ENCODE measurements at places on chromosomes 7 and 10. TPM values are rescaled to one million over a fixed set of nuclear protein-coding genes. Genes with fewer than 3 reads are reported as not detected.

The AMZ1 gene
- 1.0 TPM for polyA plus RNA-seq

The IQUB gene
- not detected for polyA plus RNA-seq

The SPDYE8 gene
- polyA plus RNA-seq: 0.43 TPM

The DEPP1 gene
- 11.0 TPM for polyA plus RNA-seq

The KCNMA1 gene
- 72.5 TPM for polyA plus RNA-seq

The BICC1 gene
- polyA plus RNA-seq: 0.04 TPM

The SLC39A12 gene
- polyA plus RNA-seq: 0.54 TPM

The TSPAN15 gene
- 2.8 TPM for polyA plus RNA-seq

The LEP gene
- not detected for polyA plus RNA-seq

DNA sequence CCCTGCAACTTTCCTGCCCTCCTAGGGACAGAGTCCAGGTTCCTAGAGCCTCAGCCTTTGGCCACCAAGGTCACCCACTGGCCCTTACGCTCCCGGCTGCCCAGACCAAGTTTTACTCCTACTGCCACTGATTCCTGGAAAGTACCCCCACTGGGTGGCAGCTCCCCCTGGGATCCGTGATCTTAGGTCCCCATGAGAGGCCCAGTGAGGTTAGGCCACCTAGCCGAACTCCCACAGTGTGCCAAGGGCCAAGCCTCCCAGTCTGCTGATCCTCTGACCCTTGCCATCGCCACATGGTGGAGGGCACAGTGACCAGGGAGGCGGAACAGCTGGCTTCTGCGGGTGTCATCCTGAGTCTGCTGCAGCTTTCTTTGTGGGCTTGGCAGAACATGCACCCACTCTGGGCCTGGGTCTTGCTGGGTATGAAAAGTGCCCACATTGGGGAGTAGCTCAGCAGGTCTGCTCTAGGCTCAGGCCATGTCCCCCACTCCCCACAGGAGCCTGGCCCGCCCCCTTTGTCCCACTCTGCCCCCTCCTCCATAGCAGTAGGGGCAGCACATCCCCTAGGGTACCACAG is 40.5 kb upstream of the PPIF start:
- no peaks in the 10 kb centered on the region for H3K4me1 ChIP-seq
- H3K27me3 ChIP-seq: no peaks in the 10 kb centered on the region
- no peak overlapping the region for H3K4me3 ChIP-seq
- peaks cover 31% of the 10 kb centered on the region for H3K36me3 ChIP-seq
- H3K27ac ChIP-seq: no peak overlapping the region

DNA sequence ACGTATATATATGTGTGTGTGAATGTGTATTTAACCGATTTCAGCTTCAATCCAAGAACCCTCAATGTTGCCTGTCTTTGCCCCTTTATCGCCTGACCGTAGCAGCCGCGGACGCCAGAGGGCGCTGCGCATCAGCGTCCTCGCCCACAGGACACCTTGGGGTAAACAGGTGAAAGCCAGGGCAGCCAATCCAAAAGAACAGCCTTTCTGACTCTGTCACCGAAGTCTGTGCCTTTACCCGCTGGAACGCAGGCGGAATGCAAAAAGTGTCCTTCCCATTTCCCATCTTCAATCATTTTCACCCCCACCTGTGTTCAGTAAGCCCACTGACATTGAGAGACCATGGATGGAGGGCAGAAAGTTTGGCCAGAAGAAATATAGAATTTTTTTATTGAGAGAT is 3.6 kb downstream of the NXPH1 start:
- peak; percentile 4 for DNase-seq
- H3K4me1 ChIP-seq: no peaks in the 10 kb centered on the region
- H3K4me3 ChIP-seq: no peak overlapping the region

GRCh38 chr7:132557489-132558044 is 18.7 kb downstream of the PLXNA4 start:
- no peak overlapping the region for H3K27ac ChIP-seq
- no peaks in the 10 kb centered on the region for H3K36me3 ChIP-seq
- DNase-seq: no peak
- no peak overlapping the region for H3K4me3 ChIP-seq

GRCh38 chr10:88262591-88263234 is 320.4 kb downstream of the RNLS start:
- peak overlapping the region; percentile 18 for H3K27ac ChIP-seq
- no peaks in the 10 kb centered on the region for H3K36me3 ChIP-seq
- no peaks in the 10 kb centered on the region for H3K27me3 ChIP-seq
- no peak for DNase-seq

DNA sequence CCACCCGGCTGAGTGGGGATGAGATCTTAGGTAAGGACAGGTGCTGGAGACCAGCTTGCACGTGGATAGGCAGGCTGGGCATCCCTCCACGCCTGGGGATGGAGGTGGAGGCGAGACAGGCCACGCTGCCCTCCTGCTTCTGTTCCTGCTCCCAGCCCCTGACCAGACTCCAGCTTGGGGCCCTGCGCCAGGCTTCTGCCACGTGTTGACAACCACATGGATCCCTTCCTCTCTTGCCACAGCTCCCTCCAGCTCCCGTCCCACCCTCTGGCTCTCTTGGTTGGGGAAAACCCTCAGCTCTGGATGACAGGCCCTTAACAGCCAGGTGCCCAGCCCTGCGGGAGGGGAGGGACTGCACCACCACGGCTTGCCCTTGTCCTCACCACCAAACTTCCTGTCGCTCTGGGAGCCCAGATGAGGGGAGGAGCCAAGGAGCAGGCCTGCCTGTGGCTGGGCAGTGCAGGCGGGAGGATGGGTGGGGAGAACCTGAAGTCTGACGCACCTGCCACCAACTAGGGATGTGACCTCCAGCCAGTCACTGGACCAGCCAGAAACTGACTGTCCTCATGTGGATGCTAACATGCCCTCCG is 36.0 kb downstream of the KCNH2 start:
- no peaks in the 10 kb centered on the region for H3K4me1 ChIP-seq
- no peaks in the 10 kb centered on the region for H3K36me3 ChIP-seq
- H3K27ac ChIP-seq: no peak overlapping the region

GRCh38 chr7:47314728-47315607 is 266.9 kb downstream of the TNS3 start:
- H3K36me3 ChIP-seq: no peaks in the 10 kb centered on the region
- no peak for DNase-seq
- H3K27ac ChIP-seq: no peak overlapping the region
- H3K4me3 ChIP-seq: no peak overlapping the region

- H3K27me3 ChIP-seq: no peaks in the 10 kb centered on the region
- no peak overlapping the region for H3K4me3 ChIP-seq
- H3K27ac ChIP-seq: no peak overlapping the region
- no peaks in the 10 kb centered on the region for H3K4me1 ChIP-seq
- no peak for DNase-seq
- H3K36me3 ChIP-seq: no peaks in the 10 kb centered on the region
These were observed 176.2 kb downstream of the GALNT17 start for GRCh38 chr7:71308096-71308495.

DNA sequence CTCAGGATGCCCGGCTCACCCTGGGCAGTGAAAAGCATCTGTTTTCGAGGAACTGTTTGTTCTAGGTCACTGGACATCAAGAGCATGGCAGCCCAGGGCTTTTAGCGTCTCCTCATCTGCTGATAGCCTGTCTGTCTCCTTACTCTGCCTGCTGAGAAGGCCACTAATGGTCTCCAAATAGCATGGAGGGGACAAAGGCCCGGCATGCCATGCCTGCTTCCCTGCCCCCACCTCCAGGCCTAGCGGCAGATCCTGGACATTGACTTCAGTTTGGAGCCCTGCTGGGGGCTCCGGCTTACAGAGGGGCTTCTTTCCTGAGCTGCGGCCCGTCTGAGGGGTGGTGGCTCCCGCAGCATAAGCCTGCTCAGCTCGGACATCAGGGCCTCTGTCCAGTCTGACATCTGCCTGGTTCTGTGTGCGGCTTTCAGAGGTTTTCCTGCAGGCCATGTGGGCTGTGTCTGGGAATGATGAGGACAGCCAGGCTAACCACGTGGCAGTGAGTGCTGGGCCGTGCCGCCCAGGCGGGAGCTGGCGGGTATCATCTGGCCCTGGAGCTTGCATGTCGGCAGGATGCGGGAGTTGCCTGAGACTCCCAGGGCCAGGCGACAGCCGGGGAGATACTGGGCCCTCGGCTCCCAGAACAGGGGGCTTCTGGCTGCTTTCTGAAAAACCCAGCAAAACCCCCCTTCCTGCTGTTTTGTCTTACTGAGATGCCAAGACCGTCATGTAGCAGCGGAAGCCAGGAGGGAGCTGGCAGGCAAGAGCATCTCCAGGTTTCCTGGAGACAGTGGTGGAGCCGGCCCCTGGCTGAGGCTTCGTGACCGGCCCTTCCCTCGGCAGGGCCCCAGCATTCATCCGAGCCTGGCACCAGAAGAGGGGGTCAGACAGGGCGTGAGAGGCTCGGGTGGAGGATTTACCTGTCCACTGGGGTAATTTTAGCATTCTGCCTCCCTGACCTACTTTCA is 9.2 kb downstream of the PFKFB3 start:
- DNase-seq: no peak
- no peaks in the 10 kb centered on the region for H3K27me3 ChIP-seq
- H3K27ac ChIP-seq: no peak overlapping the region
- H3K4me1 ChIP-seq: no peaks in the 10 kb centered on the region
- H3K4me3 ChIP-seq: no peak overlapping the region
- peaks cover 12% of the 10 kb centered on the region for H3K36me3 ChIP-seq

GRCh38 chr7:36232971-36233550 is 80.0 kb downstream of the EEPD1 start:
- DNase-seq: no peak
- no peaks in the 10 kb centered on the region for H3K27me3 ChIP-seq
- H3K4me1 ChIP-seq: no peaks in the 10 kb centered on the region
- no peak overlapping the region for H3K4me3 ChIP-seq

DNA sequence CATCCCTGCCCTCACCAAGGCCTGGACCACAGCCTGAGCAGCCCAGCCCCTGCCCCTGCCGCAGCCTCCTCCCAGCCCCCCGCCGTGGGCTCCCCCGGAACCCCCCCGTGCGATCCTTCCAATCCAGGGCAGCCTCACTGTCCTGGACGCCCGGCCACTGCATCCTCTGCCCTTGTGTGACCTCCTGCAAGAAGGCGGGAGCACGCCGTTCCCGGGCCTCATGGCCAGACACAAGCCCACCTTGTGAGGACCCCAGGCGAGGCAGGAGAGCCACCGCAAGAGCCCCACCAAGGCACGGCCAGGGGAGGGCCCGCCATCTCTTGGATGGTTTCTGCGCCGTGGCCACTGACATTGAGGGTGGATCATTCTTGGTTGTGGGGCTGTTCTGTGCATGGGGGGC is 7.8 kb upstream of the LFNG start:
- no peak overlapping the region for H3K4me3 ChIP-seq
- no peak overlapping the region for H3K27ac ChIP-seq
- no peaks in the 10 kb centered on the region for H3K36me3 ChIP-seq

DNA sequence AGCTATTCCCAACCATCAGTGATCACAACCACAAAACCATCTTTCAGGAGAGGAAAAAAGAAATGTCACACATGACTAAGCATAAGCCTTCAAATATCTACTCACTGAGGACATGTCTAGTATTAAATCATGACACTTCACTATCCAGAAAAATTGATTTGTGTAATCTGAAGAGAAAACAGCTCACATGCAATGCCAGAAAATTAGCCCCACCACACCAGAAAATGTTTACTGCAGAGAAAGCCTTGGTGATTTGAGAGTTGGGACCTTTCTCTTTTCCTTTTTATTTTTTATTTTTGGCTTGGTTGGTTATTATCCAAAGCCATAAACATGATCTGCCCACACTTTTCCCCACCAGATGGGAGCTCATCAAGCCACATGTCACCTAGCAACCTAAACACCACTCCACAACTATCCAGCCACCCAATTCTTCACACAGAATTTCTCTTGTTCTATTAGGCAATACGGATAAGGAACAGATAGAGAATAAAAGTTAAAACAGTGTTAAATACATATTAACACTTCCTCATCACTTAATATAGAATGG is 3.1 kb downstream of the PARD3 start:
- no peak overlapping the region for H3K27ac ChIP-seq
- H3K4me3 ChIP-seq: no peak overlapping the region
- H3K27me3 ChIP-seq: peaks cover 16% of the 10 kb centered on the region
- H3K4me1 ChIP-seq: no peaks in the 10 kb centered on the region
- DNase-seq: no peak

DNA sequence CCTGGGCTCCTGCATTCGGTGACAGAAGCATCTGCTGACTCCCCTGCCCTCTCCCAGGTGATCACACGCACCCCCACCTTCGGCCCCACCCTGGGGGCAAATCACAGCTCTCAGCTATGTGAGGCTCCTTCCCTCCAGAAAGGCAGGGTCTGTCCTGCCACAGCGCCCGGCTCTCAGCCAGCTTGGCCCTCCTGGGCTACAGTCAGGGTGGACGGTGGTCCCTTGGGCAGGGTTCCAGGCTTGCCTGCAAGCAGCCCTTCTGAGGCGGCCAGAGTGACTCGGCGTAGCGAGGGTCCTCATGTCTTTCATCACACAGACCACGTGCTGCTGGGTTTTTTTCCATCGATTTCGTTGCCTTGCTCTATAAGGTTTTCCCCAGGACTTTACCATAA is 53.6 kb upstream of the EBF3 start:
- no peak for DNase-seq
- no peaks in the 10 kb centered on the region for H3K36me3 ChIP-seq
- no peak overlapping the region for H3K4me3 ChIP-seq
- no peaks in the 10 kb centered on the region for H3K27me3 ChIP-seq

GRCh38 chr10:18681366-18681765 is 22.1 kb downstream of the ARL5B start:
- H3K4me1 ChIP-seq: no peaks in the 10 kb centered on the region
- no peak overlapping the region for H3K27ac ChIP-seq
- no peak for DNase-seq
- no peaks in the 10 kb centered on the region for H3K36me3 ChIP-seq
- no peaks in the 10 kb centered on the region for H3K27me3 ChIP-seq
- H3K4me3 ChIP-seq: no peak overlapping the region

DNA sequence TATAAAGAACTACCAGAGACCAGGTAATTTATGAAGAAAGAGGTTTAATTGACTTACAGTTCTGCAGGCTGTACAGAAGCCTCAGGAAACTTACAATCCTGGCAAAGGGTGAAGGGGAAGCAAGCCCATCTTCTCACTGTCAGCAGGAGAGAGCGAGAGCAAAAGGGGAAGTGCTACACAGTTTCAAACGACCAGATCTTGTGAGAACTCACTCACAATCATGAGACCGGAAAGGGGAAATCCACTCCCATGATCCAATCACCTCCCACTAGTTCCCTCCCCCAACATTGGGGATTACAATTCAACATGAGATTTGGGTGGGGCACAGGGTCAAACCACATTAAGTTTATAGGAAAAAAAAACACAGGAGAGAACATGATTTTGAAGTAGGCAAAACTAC is 222.1 kb upstream of the SHH start:
- H3K4me1 ChIP-seq: no peaks in the 10 kb centered on the region
- no peaks in the 10 kb centered on the region for H3K36me3 ChIP-seq
- no peaks in the 10 kb centered on the region for H3K27me3 ChIP-seq
- H3K27ac ChIP-seq: no peak overlapping the region
- 0 out of 2 replicates have a peak overlapping the region, but pooled peaks have one; percentile 6 for H3K4me3 ChIP-seq

GRCh38 chr7:107446531-107446930 is 23.3 kb upstream of the GPR22 start:
- no peak overlapping the region for H3K4me3 ChIP-seq
- H3K36me3 ChIP-seq: no peaks in the 10 kb centered on the region
- no peak for DNase-seq
- H3K4me1 ChIP-seq: no peaks in the 10 kb centered on the region
